ENCODE measurements at places on chromosomes 16 and 17.

DNA sequence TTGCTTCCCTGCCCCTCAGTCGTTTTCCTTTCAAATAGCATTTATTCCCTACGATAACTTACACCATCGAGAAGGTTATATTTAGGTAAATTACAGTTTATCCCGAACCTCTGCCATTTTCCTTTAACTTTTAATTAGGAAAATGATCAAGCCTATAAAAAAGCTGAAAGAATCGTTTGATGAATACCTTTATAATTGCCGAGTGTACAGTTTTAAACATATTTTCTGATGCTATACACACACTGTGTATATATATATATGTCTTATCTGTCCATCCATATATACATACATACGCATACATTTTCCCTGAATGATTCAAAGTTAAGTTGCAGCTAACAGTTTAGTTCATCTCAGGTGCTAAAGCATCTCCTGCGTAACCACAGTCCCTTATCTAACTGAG is 56.6 kb upstream of the CRISPLD2 start:
- no peak for DNase-seq

- peak; percentile 72 for DNase-seq
Observed at GRCh38 chr17:82351713-82352488, 7.1 kb upstream of the TEX19 start.

DNA sequence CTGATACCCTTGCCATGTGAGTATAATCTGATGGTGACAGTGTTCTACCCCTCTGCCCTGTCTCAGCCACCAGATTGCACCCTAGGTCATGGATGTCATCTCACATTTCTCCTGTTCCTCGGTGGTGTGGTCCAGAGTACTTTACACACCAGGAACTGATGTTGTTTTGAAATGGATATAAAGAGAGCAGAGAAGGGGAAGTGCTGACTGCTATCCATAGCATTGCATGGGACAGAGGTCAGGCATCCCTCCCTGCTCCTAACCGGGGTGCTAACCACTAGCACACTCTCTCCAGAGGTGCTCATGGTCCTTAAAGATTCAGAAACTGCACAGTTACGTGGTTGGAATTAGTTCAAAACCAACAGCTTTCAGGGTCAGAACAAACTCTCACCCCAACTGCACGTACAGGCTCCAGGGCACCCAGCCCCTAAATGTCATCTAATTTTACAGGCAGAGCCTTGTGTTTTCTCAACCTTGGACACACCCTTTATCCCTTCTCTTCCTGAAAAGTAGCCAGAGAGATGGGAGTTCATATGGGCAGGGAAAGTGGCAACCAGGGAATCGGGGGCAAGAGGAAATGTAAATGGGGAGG is 16.3 kb downstream of the TTLL6 start:
- no peak for DNase-seq

GRCh38 chr17:2592971-2593820 is at the start of gene PAFAH1B1:
TSS of gene PAFAH1B1 (plus strand) at chr17:2593654. CDS start at chr17:2638289, 44,635 bp downstream.
- DNase-seq: peak; percentile 93

- no peak for DNase-seq
Observed at GRCh38 chr17:32285306-32285705, 19.7 kb downstream of the RHBDL3 start.

GRCh38 chr16:28609631-28610594 is at the start of gene SULT1A1:
TSS of gene SULT1A1 (minus strand) at chr16:28610044. CDS start at chr16:28608855, 1,189 bp downstream.
- no peak for DNase-seq

DNA sequence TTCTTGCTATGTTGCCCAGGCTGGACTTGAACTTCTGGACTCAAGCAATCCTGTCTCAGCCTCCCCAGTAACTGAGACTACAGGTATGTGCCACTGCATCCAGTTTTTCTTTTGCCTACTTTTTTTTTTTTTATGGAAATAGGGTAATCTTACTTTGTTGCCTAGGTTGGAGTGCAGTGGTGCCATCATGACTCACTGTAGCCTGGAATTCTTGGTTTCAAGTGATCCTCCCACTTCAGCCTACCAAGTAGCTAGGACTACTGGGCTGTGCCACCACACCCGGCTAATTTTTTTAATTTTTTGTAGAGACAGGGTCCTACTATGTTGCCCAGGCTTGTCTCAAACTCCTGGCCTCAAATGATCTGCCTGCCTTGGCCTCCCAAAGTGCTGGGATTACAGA is 10.0 kb downstream of the LRRC36 start:
- DNase-seq: no peak

DNA sequence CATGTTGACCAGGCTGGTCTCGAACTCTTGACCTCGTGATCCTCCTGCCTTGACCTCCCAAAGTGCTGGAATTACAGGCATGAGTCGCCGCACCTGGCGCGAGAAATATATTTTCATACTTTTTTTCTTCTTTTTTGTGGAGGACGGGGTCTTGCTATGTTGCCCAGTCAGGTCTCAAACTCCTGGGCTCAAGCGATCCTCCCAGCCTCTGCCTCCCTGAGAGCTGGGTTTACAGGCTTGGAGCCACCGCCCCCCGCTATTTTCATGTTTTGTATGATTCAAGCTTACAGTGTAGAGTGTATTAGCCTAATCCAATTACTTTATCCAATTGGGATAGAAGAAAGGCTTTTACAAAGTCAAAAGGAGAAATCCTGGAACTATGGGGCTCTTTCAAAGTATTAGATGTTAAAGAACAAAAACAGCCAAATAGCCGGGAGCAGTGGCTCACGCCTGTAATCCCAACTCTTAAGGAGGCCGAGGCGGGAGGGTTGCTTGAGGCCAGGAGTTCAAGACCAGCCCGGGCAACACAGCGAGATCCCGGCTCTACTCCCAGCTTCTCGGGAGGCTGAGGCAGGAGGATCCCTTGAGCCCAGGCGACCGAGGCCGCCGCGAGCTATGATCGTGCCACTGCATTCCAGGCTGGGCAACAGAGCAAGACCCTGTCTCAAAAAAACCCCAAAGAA is 1.4 kb upstream of the MAP1LC3B start:
- DNase-seq: no peak

GRCh38 chr17:79948945-79949655 is 86.6 kb downstream of the TBC1D16 start:
- no peak for DNase-seq

DNA sequence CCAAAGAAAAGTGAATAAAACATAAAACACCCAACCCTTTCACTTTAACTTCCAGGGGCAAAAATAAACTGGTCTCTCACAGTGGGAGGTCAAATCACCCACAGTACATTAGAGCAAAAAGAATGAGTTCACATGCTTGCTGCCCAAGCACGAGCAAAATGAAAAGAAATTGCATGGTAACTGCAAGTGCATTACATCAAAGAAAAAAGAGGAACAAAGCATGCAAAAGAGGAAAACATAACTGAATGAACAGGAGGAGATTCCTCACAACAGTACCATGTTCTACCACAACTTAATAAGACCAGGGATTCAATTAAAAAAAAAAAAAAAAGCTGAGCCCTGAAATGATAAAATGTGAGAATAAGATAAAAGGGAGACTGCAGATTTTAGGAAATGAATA is 12.3 kb downstream of the DNAH2 start:
- DNase-seq: no peak

DNA sequence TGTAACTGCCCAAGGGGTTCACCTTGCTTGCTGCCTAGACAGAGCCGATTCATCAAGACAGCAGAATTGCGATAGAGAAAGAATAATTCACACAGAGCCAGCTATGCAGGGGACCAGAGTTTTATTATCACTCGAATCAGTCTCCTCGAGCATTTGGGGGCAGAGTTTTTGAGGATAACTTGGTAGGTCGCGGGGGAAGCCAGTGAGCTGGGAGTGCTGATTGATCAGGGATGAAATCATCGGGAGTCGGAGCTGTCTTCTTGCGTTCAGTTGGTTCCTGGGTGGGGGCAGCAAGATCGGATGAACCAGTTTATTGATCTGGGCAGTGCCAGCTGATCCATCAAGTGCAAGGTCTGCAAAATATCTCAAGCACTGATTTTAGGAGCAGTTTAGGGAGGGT is 9.1 kb downstream of the ITGAM start:
- no peak for DNase-seq

- DNase-seq: peak; percentile 45
Observed at GRCh38 chr16:578870-579405, 9.2 kb downstream of the PIGQ start.

DNA sequence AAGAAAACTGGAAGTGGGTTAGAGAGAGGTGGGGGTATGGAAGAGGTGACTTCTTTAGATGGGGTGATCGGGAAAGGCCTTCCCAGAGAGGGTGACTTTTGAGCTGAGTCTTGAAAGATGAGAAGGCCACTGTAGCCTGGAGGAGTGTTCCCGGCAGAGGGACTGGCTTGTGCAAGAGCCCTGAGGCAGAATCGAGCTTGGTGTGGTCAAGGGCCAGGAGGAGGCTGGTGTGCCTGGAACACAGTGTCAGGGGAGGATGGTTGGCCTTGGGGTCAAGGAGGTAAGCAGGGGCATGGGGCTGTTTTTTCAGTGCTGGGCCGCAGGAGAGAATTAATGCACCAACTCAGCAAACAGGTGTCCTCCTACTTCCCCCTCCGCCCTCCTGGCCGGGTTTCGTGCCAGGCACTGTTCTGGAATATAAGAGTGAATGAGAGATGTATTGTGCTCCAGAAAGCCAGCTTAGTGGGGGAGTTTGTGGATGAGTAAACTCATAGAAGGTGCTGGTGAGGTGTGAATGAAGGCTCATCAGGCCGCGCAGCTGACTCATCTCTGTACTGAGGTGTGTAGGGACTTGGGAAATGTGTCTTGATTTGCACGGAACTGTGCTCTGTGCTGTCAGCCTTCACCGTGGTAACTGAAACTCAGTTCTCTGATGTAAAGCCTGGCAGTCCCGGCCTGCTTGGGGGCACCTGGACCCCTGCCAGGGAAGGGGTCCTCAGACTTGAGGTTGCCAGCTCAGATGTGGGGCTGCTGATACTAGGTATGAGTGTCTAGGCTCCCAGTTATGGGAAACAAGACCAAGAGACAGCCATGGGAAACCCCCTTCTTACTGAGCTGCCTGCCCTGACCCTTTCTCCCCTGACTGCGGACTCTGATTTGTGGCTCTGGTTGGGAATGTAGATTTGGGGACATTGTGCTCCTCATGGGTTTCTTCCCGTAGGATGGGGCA is 15.3 kb downstream of the KSR1 start:
- DNase-seq: peak; percentile 74

GRCh38 chr16:89922884-89923639 is at the start of gene TUBB3:
TSS of gene TUBB3 (plus strand) at chr16:89923342. CDS start at chr16:89923402, 60 bp downstream.
- DNase-seq: no peak

Data from stimulated activated CD4-positive, alpha-beta T cell treated with anti-CD3 and anti-CD28 coated beads, Interleukin-2, amount 100 ng/mL, for 4 hours (primary cell).